Testis (tissue), 5 donors: ENCODE measurements at places on chromosomes 16 and 17. TPM values are rescaled to one million over a fixed set of nuclear protein-coding genes. Genes with fewer than 3 reads are reported as not detected.

DNA sequence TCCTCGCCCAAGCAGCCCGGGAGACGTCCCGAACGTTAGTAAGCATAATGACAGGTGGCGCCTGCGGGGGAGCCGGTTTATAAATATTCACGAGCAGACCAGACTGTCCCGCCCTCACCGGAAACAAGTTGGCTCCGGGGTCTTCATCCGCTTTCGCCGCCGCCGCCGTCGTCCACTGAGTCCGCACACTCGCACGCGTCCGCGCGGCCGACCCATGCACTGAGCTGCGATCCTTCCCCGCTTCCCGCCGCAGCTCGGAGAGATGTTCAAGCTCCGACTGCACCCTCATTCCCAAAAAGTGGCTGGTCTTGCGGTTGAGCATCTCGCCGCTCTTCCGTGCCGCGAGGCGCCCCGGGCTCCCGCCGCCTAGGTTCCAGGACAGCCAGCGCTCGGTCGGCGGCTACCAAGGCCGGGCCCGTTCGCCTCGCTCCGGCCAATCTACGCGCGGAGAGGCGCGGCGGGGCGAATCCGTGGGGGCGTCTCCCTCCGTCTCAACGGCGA, 385 bp downstream of the CFAP119 start:
- peak; percentile 57 for DNase-seq

- no peak for DNase-seq
Observed at GRCh38 chr17:50493744-50494143, 14.5 kb upstream of the MYCBPAP start.

DNA sequence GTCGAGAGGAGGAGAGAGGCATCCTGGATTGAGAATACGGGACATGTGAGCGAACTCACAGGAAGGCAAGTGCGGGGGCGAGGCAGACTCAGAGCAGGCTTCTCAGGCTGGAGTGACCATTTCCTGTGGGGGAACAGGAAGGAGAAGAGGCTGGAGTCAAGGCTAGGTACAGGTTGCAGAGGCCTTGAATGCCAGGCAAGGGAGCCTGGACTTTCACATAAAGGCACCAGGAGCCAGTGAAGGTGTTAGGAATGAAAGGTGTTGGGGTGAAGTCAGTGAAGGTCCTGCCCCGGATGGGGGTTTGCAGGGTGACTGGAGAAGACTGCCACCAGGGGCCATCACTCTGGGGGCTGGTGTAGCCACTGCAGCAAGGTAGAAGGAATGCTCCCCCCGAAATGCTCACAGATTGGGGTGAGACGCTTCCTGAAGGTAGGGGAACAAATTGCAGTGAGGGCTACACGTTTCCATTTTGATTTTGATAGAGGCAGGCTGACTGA, 5.3 kb upstream of the GPRC5C start:
- DNase-seq = no peak

DNA sequence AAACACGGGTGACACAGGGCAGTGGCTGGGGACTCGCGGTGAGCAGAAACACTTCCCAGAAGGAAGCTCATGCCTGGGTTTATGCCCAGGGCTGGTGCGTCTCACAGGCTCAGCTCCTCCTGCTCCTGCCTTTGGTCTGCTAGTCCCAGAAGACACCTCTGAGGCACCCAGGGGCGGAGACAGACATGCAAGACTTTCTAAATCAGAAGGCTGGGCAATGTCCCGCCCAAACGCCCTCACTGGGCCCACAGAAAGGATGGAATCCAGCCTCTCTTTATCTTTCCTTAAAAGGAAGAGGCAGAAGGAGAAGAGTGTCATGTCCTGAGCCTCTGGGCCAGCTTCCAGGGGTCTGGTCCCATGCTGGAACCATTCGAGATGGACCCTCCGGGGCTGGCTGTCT, 197.7 kb upstream of the RPL38 start:
- DNase-seq = no peak

- no peak for DNase-seq
Observed at GRCh38 chr16:2975161-2975795, 5.0 kb downstream of the PKMYT1 start.

- peak; percentile 53 for DNase-seq
Observed at GRCh38 chr16:31128711-31129567, 6.6 kb downstream of the PRSS8 start.

GRCh38 chr16:85303354-85303883, 191.1 kb upstream of the CIBAR2 start:
- peak; percentile 76 for DNase-seq

DNA sequence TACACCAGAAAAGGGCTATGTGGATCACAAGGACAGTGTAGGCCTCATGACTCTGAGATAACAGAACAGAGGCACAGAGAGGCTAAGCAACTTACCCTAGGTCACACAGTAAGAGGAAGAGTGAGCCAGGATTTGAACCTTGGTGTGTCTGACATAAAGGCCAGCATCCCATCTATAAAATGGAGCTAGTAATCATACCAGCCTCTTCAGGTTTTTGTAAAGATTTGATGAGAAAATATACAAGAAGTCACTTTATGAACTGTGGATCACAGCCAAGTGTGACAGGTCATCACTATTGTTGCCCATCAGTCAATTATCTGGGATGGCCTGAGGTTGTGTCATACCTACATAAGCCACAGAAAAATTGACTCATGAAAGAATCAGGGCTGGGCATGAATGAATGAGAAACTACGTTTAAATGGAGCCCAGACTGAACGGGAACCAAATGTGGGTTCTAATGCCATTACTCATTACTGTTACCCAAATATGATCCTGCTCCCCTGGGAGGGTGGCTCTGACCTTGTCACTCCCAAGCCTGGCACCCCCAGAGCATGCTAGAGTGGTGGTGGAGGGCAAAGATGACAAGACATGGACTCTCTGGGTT, 21.0 kb downstream of the FBXO39 start:
- DNase-seq = no peak

PRSS21 gene
- polyA plus RNA-seq = 153 TPM

ZFP90 gene
- 19.9 TPM for polyA plus RNA-seq

BICDL2 gene
- polyA plus RNA-seq = 0.29 TPM

TAT gene
- 1.6 TPM for polyA plus RNA-seq

XPO6 gene
- polyA plus RNA-seq = 216 TPM
